Natural killer cell (primary cell): ENCODE measurements at places on chromosomes 3 and 15. TPM values are rescaled to one million over a fixed set of nuclear protein-coding genes. Genes with fewer than 3 reads are reported as not detected.

CCR2 gene
- 0.21 TPM for total RNA-seq

TTC21A gene
- 3.9 TPM for total RNA-seq

OCA2 gene
- total RNA-seq: 0.56 TPM

DAZL gene
- total RNA-seq: not detected

ISG20 gene
- total RNA-seq: 137 TPM

RMDN3 gene
- 72.0 TPM for total RNA-seq

EPHA6 gene
- not detected for total RNA-seq

SNX22 gene
- total RNA-seq: 0.41 TPM

LRRC58 gene
- total RNA-seq: 17.0 TPM

GOLGA8S gene
- total RNA-seq: 2.3 TPM

TRH gene
- not detected for total RNA-seq
